ENCODE measurements at places on chromosomes 1 and 21.

GRCh38 chr1:161792740-161793139 lies 26.6 kb downstream of the ATF6 start:
- no peak for DNase-seq

DNA sequence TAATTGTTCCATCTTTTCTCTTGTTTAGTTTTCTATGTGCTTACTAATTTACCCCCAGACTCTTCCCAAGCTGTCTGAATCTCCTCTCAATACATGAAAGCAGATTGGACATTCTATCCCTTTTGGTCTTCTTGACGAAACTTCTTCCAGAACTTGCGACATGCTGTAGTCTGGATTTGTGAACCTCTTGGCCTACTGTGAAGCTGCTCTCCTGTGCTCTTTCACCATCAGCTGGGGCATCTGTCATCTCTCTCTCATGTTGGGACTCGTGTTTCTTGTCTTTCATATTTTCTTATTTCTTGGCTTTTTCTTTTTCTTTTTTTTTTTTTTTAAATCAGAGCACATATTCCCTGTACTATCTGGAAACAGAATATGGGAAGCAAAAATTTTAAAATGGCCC lies 6.8 kb downstream of the CPT2 start:
- DNase-seq, result no peak

DNA sequence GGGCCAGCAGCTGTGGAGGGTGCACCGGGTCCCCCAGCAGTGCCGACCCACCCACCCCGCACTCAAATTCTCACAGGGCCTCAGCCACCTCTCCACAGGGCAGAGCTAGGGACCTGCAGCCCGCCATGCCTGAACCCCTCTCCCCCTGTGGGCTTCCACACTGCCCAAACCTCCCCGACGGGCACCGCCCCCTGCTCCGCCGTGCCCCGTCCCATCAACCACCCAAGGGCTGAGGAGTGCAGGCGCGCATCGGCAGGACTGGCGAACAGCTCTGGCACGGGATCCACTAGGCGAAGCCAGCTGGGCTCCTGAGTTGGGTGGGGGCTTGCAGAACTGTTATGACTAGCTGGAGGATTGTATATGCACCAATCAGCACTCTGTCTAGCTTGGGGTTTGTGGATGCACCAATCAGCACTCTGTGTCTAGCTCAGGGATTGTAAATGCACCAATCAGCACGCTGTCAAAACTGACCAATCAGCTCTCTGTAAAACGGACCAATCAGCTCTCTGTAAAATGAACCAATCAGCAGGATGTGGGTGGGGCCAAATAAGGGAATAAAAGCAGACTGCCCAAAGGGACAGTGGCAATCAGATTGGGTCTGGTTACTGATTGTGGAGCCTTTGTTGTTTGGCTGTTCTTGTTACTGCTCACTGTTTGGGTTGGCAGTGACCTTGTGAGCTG lies 12.4 kb upstream of the RCAN3 start:
- DNase-seq, result no peak

DNA sequence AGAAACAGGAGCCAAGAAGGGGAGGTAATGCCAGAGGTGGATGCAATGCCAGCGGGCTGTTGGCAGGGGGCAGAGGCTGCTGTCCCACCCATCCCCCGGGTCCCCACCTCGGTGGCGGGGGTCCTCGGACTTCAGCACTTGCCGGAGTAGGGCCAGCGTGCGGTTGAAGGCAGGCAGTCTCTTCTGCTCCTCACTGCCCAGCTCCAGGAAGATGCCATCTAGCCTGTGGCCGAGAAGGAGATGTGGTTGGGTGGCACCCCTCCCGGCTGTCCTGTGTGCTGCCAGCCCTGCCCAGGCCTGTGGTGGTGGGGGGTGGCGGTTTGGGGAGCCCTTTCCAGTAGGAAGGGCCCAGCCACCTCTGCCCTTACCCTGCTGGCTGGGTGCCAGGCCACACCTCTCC lies 13.5 kb downstream of the TTC22 start:
- DNase-seq, result no peak

- DNase-seq, result no peak
Measured at GRCh38 chr1:75127916-75128717, 6.1 kb upstream of the LHX8 start.

DNA sequence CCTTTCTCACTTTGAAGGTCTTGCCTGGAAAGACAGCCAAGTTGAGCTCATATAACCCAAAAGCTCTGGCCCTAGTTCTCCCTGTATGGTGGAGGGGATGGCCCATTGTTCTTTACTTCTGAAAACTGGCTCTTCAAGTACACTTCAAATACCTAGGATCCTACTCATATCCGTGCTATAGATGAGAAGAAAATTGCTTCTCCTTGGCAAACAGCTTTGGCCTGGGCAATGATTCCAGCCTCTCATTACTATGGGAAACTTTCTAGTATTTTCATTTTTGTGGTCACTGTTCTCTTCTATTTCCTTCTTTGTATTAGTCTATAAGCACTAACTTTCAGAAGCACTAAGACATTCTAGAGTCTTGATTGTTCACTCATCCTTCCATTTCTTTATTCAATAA lies 53.7 kb downstream of the ZNF697 start:
- no peak for DNase-seq

GRCh38 chr1:991895-992294 lies 8.0 kb downstream of the HES4 start:
- no peak for DNase-seq

GRCh38 chr21:16838331-16838730 lies 674.5 kb upstream of the CXADR start:
- DNase-seq, result no peak

- DNase-seq, result no peak
Measured at GRCh38 chr1:211017075-211017718, 116.8 kb downstream of the KCNH1 start.

- DNase-seq, result no peak
Measured at GRCh38 chr1:93851327-93851712, 27.7 kb downstream of the DNTTIP2 start.

DNA sequence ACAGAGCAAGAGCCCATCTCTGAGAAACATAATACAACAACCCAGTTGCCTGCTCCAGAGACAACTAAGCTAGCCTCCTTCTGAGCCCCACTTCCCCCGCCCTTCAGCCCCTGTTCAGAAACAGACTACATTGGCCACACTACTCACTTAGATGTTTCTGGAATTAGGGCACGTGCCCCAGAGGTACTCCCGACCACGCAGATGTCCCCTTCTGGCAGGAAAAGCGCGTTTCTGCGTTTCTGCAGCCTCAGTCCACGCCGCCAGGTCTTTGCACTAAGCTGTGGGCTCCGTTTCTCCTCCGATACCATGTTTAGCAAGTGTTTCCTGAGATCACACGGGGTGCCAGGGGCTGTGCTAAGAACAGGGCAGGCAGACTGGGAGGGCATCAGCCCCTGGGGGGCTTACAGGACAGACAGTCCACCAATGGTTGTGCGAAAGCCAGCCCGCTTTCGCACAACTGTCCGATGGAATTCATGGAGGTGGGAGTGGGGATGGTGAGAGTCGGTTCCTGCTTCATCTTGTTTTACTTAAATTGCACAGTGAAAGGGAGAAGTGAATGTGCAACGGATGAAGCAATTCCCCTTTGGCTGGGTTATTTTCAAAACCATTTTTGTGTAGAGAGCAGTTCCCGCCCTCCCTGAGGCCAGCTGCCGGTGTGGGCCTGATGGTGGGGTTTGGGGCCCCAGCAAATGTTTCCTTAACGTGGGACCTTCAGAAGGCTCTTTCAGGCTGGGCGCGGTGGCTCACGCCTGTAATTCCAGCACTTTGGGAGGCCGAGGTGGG lies 2.7 kb downstream of the PIK3CD start:
- peak; percentile 28 for DNase-seq

- DNase-seq, result no peak
Measured at GRCh38 chr1:218345673-218346390, 696 bp downstream of the TGFB2 start.

DNA sequence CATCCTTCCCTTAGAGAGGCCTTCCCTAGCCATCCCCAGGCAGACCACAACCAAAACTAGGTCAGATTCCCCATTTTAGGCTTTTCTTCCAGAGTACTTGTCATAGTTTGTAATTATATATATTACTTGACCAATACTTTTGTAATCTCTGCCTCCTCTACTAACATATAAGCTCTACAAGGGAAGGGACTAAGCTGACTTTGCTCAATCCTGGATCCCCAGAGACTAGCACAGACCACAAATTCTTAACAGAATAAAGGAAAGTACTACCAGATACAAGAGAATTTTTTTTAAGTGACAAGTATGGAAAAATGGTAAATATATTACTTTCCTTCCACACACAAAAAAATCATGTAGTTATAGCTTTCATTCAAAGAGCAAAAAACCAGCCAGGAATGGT lies 2.0 kb downstream of the ZMYM6 start:
- no peak for DNase-seq

GRCh38 chr21:42975886-42976608 lies 1.7 kb downstream of the PKNOX1 start:
- DNase-seq, result no peak

GRCh38 chr1:41387667-41388091 lies 26.4 kb downstream of the FOXO6 start:
- DNase-seq, result no peak

GRCh38 chr1:72034827-72035226 lies 247.5 kb downstream of the NEGR1 start:
- no peak for DNase-seq

DNA sequence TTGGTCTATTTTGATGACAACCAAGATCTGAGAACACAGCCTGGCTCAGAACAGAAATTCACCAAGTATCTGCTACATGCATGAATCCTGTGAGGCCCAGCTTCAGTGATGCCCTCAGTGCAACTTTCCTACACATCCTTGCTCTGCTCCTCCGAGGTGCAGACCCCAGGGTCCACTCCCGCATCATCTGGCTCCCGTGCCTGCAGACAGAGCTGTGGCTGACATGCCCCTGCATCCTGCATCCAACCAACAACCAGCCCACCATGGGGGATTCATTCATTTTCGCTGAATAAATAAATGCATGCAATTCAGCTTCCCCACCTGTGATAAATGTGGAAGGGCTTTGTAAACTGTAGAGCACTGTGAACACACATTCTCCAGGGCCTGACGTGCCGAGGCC lies 112.3 kb downstream of the GLIS1 start:
- no peak for DNase-seq

DNA sequence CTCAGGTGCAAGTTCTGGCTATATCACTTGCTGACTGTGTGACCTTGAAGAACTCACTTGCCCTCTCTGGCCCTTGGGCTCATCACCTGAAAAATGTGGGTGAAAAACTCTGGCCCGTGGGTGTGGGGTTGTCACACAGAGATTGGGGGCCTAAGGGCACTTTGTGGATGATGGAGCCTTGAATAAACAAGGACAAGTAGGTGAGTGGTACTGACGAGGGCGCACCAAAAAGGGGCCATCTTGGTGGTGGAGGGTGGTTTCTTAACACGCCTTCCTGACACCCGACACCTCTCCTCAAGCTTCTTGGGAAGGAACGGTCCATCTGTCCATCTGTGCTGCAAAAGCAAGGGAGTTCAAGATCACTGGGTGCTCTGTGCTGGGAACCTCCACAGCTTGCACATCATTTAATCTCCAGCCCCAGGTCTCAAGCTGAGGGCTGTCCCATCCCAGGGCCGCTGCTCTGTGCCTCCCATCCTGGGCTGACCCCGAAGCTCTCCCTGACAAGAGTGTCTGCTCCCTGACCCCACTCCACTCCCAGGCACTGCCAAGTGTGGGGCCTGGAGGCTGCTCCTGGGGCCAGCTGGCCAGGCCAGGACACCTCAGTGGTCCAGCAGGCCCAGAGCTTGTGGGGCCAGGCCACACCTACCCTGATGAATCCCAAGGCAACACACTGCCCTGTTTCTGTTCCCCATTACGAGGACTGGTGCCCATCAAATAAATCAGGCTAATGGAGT lies 97.3 kb downstream of the GLIS1 start:
- DNase-seq, result no peak

GRCh38 chr1:42523171-42523570 lies 60.1 kb downstream of the CCDC30 start:
- DNase-seq, result no peak

GRCh38 chr1:61092642-61093041 lies 10.3 kb downstream of the NFIA start:
- DNase-seq, result no peak

GRCh38 chr1:21385022-21385421 lies 54.9 kb upstream of the NBPF3 start:
- DNase-seq, result no peak

DNA sequence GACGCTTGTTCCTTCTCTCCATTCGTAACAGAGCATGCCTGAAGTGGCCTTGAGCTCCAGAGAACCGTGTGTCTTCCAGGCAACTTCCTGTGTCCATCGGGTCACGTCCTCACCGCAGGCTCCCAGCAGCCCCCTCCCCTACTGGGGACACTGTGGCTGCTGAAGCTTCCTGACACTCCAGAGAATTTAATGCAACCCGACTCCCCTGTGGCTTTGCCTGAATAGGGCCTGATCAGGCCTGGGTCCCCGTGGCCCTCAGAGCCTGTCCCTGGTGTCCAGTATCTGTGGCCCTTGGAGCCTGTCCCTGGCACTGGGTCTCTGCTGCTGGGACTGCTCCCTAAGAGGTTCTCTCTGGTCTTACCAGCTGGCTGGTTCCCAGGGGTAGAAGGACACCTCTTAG lies 219.7 kb upstream of the VAMP3 start:
- DNase-seq, result no peak

DNA sequence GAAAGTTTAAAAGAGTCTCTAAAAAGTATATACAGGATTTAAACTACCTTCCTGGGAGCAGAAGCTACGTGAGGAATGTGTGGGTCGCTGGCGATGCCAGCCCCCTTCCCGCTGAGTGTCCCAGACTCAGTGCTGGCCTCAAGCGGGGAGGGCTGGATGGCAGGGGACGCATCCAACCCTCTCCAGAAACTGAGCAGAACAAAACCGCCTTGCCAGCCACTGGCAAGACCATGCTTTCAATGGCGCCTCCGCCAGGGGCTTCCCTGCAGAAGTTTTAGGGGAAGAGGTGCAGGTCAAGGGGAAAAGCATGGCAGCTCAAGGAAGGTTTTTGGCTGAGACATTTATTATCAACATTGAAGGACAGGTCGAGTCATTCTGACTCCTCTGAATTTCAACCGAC lies 26.1 kb downstream of the NADK start:
- DNase-seq, result no peak

GRCh38 chr21:38312822-38313221 lies 56.0 kb downstream of the KCNJ15 start:
- no peak for DNase-seq

GRCh38 chr21:42223826-42224575 lies 5.1 kb downstream of the ABCG1 start:
- no peak for DNase-seq

DNA sequence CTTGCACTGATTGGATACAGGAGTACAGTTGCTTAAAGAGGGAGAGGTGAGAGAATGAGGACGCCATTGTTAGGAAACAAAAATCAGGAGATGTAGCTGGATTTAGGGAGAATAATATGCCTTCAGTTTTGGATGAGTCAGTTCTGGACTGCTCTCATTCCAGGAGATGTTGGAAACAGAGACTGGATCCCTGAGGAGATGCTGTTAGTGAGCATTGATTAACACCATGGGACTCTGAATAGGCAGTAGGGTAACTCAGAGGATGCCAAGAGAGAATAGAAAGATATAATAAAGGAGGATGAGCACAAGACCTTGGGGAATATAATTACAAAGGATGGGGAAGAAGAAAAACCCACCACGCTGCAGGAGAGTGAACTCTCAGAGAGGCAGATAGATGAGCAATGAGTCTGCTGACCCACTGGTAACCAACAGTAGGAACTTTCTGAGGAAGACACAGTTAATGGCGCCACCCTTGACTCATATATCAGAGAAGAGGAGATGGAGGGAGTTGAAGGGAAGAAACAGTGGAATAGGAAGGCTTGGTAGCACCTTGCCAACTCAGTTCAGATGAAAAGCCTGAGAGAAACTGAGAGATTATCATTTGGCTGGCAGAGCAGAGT lies 10.5 kb downstream of the KCNJ15 start:
- DNase-seq, result no peak

- peak; percentile 23 for DNase-seq
Measured at GRCh38 chr1:31984419-31985347, 29.0 kb upstream of the KHDRBS1 start.

- DNase-seq, result no peak
Measured at GRCh38 chr1:89799495-89799894, 21.3 kb upstream of the LRRC8D start.

Data from activated T-cell treated with anti-CD3 and anti-CD28 coated beads for 24 hours (primary cell).